ENCODE measurements at places on chromosomes 5 and 9. TPM values are rescaled to one million over a fixed set of nuclear protein-coding genes. Genes with fewer than 3 reads are reported as not detected.

The PHF24 gene
- total RNA-seq, result not detected

The ZMYND19 gene
- total RNA-seq, result 39.7 TPM

The MLANA gene
- total RNA-seq, result not detected

The DIPK1B gene
- not detected for total RNA-seq

The PCDHGA11 gene
- total RNA-seq, result not detected

The CCDC180 gene
- 2.3 TPM for total RNA-seq

The PDZD2 gene
- not detected for total RNA-seq

The ROPN1L gene
- total RNA-seq, result not detected

The INSYN2B gene
- total RNA-seq, result not detected

The SEMA5A gene
- 0.48 TPM for total RNA-seq

The PCDHB8 gene
- not detected for total RNA-seq

The FGD3 gene
- total RNA-seq, result 47.7 TPM

The PCDHB2 gene
- total RNA-seq, result 0.17 TPM

The CCNI2 gene
- 4.2 TPM for total RNA-seq

The CTNNAL1 gene
- 25.9 TPM for total RNA-seq

The IFNK gene
- total RNA-seq, result not detected

The PURA gene
- total RNA-seq, result 12.0 TPM

The GLRA1 gene
- total RNA-seq, result not detected

The TAS2R1 gene
- total RNA-seq, result not detected

The CDKN2A gene
- 3.9 TPM for total RNA-seq

The DNAI1 gene
- 0.19 TPM for total RNA-seq

The CDC20B gene
- not detected for total RNA-seq

The DRD1 gene
- total RNA-seq, result not detected

The COL15A1 gene
- total RNA-seq, result 0.12 TPM

The SPINK7 gene
- not detected for total RNA-seq

The SV2C gene
- 0.10 TPM for total RNA-seq

The ODF2 gene
- 68.9 TPM for total RNA-seq

The SLC34A1 gene
- total RNA-seq, result not detected

The WDR38 gene
- not detected for total RNA-seq

The POLR3G gene
- total RNA-seq, result 9.7 TPM

The SLC46A2 gene
- not detected for total RNA-seq

The C5 gene
- 2.7 TPM for total RNA-seq

Measured in activated CD4-positive, alpha-beta memory T cell treated with anti-CD3 and anti-CD28 coated beads for 36 hours (primary cell).